Astrocyte of the spinal cord (primary cell): ENCODE measurements at places on chromosomes 1 and 21.

- peak; percentile 67 for DNase-seq
These were observed 6.3 kb upstream of the TMEM39B start for GRCh38 chr1:32066489-32066873.

DNA sequence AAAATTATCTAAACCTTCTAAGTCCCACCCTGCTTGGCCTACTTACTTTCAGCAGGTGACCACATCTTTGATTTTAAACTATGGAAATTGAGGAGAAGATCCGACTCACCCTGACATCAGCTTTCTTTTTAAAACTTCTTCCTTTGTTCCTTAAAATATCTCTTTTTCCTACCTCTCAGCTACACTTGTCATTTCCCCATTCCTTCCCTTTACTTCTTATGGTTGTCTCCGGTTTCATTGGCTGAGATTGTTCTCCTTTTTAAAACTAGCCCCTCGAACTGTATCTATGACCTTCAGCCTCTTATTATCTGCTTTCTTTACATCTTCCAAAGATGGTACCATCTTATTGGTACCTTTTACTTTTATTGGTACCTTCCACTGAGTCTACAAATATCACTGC lies 87.8 kb upstream of the NRIP1 start:
- no peak for DNase-seq

GRCh38 chr21:21030311-21030710 lies 32.1 kb downstream of the NCAM2 start:
- DNase-seq: no peak

DNA sequence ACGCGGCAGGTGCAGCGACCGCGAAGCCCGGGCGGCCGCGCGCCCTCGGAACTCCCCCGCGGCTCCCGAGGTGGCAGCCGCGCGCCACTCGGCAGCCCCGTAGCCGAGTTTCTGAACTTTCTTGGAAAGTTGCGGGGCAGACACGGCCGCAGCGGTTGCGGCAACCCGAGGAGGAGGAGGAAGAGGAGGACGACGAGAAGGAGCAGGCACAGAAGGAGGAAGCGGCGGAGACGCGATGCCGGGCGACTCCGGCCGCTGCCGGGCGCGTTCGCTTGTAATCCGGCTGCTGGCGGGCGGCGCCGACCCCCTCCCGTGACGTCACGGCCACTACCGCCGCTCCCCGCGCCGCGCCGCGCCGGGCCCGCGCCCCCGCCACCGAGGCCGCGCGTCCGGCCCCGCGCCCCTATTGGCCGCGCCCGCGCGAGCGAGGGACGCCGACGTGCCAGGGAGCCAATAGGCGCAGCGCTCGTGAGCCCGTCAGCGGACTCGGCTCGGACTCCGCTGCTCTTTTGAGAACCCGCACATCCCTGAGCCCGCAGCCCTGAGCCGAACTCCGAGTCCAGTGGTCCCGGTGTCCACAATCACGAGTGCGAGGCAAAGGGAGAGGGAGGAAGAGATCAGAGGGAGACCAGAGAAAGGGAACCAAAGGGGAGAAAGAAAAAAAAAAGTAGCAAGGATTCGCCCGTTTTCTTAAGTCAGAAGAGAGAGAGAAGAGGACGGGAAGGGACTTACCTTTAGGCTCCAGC lies 736 bp upstream of the BARHL2 start:
- peak; percentile 18 for DNase-seq

- no peak for DNase-seq
These were observed 33.6 kb upstream of the VTCN1 start for GRCh38 chr1:117244306-117244705.
